ENCODE measurements at places on chromosomes 4 and X.

DNA sequence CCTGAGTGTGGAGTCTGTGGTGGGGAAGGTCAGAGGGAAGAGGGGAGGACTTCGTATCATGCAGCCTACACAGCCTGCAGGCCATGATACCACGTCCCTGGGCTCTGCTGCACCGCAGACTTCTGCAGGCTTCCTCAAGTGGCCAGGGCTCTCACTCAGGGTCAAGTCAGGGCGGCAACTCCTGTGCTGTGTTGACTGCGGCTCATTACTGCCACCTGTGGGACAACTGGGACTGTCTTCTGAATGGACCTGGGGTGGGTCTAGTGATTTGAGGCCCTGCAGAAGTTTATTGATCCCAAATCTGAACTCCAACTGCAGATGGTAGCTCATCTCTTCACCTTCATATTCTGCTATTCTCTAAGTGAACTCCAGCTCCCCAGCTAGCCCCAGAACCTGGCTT lies 167.1 kb downstream of the NSUN7 start:
- peak; percentile 31 for DNase-seq

- no peak for DNase-seq
These were observed 57.1 kb downstream of the TMEM131L start for GRCh38 chr4:153523164-153523796.

DNA sequence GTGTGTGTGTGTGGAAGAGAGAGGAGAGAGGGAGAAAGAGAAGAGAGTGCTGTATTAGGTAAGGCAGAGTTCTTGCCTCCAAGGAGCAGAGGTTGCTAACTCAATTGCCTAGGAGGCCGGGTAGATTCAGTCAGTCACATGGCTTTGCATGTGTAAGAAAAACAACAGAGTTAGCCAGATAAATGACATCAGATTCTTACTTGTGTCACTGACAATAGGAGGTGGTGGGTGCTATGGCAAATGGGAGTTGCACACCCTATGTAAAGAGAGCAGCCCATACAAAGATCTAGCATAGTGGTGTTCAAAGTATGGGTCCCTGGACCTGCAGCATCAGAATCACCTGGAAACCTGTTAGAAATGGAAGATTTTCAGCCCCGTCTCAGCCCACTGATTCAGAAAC lies 14.4 kb upstream of the PGRMC2 start:
- DNase-seq, result no peak

GRCh38 chr4:10184041-10184440 lies 67.4 kb upstream of the WDR1 start:
- peak; percentile 8 for DNase-seq

DNA sequence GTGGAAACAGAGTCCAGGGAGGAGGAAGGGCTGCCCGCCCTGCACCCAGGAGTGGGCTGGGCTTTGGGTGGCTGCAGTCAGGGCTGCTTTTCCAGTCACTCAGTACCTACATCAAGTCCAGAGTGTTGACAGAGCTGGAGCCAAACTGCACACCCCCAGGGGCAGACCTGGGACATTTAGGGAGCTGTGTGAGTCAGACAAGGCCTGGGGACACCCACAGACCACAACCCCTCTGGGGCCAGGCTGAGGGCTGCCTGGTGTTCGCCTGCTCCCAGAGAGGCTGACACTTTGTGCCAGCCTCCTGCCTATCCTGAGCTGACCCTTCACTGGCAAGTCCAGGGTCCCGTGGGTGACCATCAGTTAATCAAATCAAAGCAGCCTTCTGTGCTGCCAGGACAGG lies 240.0 kb downstream of the BCOR start:
- no peak for DNase-seq

- DNase-seq, result peak; percentile 31
These were observed 122.6 kb downstream of the SHISA3 start for GRCh38 chr4:42519803-42520417.

DNA sequence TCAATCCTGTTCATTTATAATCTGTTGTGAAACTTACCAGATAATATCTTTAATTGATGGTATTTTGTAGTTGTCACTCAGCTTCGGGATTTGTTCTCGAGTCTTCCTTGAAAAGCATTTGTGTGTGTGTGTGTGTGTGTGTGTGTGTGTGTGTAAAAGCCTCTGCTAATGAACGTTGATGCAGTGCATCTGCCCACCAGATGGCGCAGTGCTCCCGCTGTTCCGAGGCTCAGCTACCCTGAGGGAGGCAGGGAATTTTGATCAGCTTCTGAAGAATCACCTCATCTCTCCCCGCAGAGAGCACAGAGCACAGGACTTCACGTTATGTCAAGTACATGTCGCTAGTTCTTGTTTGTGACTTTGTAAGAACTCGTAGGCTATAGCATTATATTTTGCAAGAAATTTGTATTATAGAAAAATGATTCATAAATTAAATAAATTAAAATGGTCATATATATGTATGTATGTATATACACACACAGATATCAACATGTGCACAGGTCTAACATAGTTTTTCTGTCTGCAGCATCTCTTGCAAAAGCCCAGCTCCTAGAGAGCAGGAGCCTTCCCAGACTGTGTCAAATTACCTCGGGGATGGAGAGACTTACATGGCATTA lies 316.7 kb upstream of the IGFBP7 start:
- DNase-seq, result peak; percentile 73

- no peak for DNase-seq
These were observed 17.2 kb upstream of the ZNF718 start for GRCh38 chr4:107083-107443.

GRCh38 chr4:126172126-126172525 lies 857.4 kb downstream of the FAT4 start:
- no peak for DNase-seq

DNA sequence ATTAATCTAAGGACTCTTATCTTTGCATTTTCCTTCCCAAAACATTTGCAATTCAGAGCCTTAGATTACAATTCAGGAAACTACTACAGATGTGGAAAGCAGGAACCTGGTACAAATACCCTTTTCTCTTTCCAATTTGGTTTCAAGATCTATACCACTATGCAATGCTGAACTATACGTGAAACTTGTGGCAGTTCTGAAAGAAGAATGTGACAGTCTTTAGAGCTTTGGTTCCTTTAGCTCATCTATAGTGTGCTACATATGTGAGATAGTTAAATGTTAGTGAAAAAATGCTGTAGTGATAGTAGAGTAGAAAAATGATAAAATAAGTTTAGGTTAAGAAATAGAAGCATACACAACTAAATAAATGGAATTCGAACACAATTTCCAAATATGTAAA lies 50.0 kb downstream of the CXXC4 start:
- no peak for DNase-seq

DNA sequence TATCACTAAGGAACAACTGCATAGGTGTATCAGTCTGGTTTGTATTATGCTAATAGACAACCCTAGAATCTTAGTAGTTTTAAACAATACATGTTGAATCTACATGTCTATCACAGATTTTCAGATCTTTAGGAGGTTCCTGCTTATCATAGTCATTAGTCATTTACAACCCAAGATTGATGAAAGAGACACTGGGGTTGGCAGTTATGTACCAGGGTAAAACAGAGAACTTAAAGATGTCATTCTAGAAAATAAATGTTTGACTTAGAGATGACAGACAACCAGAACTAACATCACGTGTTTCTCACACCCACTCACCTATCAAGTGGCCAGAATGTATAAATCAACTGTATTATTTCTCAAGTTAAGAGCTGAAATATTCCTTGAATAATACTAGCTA lies 181.9 kb downstream of the PABPC4L start:
- DNase-seq, result no peak

DNA sequence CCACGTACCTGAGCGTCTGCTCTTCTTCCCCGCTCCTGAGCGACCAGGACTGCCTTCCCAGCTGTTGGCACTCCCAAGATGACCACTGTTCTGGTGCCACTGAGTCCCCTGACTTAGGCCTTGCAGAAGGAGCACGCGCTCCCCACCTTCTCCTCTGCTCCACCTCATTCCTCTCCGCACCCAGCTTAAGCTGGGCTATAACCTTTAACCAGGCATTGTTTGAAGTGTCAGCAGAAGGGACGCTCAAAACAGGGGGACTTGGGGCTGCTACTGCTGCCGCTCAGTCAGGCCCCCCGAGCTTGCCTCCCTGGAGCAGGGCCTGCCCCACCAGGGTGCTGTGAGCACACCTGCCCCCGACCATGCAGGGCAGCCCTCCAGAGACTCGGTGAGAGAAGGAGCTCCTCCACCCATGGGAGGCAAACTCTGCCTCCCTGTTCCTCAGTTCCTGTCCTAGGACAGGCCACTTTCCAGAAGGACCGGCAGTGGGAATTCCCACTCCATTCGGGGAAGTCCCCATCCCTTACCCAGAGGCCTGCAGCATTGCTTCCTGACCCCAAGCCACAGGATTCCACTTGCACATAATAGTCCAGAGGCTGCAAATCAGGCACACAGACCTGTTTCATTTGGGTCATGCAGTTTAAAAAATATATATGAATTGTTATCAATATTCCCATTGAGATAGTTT lies 99.7 kb upstream of the ENPP6 start:
- DNase-seq, result no peak

DNA sequence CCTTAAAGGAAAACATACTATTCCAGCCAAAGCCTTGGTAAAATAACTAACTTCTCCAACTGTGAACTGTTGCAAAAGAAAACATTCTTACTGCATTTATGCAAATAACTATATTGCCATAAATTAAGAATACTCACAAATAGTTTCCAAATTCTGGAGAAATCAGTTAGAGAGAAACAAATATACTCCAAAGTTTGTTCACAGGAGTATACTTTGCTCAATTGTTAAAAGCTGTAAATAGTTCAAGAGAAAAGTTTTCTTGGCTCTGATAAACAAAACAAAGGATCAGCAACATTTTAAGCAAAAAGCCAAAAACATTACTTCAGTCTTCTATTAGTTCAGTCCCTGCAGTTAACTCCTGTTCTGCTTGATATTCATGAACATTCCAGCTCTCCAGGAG lies 83.0 kb downstream of the EIF4E start:
- no peak for DNase-seq

DNA sequence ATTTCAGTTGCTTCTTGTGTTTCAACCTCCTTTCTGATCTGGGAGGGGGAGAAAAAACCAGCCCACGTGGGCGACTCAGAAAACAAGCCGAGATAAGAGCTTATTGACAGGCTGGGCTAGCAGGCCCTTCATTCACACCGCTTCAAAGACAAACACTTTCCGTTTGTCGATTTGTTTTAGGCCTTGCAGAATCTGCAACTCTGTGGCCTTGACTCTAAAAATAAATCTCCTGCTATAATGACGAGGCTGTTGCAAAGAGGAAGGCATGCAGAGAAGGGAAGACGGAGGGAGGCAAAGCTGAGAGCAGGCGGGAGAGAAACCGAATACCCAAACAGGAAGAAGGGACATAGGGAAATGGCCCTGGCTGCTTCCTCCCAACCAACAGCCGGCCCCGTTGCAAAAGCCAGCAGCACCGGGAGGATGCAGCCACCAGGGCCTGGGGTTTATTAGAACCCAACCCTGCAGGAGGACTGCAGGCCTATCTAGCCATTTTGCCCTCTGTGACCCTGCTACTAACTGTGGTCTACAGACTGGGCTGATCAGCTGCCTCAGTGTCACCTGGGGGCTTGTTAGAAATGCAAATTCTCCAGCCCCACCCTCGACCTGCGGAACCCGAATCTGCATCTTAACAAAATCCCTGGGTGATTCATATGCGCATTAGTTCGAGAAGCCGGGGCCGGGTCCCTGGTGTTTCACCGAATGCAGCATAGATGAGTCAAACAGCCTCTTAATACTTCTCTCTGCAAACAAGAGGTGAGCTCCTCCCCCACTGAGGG lies 325.5 kb downstream of the BCOR start:
- DNase-seq, result peak; percentile 79

GRCh38 chr4:72063726-72064125 lies 31.9 kb downstream of the NPFFR2 start:
- DNase-seq, result peak; percentile 0

GRCh38 chr4:187004628-187005027 lies 281.0 kb upstream of the FAT1 start:
- DNase-seq, result no peak

DNA sequence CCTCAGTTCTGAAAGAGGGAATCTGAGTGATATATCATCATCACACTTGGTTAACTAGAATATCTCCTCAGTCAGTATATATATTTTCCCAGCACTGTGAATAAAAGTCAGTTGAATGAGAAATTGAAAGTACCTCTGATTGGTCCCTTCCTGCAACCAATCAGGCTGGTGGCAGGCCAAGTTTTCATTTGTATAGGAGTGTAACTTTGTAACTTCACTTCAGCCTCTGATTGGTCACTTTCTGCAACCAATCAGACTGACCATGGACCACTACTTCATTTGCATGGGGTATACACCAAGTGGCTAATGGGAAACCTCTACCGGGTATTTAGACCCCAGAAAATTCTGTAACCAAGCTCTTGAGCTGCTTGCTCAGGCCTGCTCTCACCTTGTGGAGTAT lies 2.0 kb upstream of the PGK1 start:
- no peak for DNase-seq

DNA sequence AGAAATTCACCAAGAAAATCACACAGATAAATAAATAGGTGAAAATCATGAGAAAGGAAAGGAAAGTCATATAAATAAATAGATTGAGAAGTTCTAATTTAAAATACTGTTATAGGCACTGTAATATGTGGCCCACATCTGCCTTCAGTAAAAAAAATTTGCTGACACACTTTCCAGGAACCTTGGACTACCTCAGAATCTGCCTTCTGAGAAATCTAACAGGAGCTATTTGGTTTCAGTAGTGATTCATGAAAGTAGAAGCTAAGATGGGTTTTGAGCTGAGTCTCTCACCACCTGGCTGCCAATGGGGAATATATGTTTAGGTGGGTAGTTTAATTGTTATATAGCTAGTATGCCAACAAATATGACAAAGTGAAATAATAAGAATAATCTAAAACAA lies 810.0 kb downstream of the RAB28 start:
- DNase-seq, result no peak
